ENCODE measurements at places on chromosomes 1 and 21.

- peak; percentile 26 for DNase-seq
Measured at GRCh38 chr21:42160765-42161164, 58.2 kb upstream of the ABCG1 start.

- no peak for DNase-seq
Measured at GRCh38 chr1:33408093-33408436, 22.8 kb downstream of the PHC2 start.

DNA sequence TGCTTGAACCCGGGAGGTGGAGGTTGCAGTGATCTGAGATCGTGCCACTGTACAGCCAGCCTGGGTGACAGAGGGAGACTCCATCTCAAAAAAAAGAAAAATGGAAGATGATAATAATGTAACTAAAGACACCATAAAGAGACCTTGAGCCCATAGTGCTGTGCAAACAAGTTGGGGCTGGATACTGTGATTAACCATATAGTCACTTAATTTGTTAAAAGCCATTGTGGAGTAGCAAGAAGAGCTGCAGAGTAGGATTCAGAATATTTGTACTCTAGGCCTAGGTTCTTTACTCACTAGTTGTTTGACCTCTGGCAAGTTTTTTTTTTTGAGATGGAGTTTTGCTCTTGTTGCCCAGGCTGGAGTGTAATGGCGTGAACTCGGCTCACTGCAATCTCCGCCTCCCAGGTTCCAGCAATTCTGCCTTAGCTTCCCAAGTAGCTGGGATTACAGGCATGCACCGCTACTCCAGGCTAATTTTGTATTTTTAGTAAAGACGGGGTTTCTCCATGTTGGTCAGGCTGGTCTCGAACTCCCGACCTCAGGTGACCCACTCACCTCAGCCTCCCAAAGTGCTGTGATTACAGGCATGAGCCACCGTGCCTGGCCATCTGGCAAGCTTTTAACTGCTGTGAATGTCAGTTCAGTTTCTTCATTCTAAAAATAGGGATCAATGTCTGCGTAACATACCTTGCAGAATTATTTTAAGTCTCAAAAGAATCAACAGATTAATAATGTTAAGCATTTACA lies 12.8 kb downstream of the CAP1 start:
- no peak for DNase-seq

DNA sequence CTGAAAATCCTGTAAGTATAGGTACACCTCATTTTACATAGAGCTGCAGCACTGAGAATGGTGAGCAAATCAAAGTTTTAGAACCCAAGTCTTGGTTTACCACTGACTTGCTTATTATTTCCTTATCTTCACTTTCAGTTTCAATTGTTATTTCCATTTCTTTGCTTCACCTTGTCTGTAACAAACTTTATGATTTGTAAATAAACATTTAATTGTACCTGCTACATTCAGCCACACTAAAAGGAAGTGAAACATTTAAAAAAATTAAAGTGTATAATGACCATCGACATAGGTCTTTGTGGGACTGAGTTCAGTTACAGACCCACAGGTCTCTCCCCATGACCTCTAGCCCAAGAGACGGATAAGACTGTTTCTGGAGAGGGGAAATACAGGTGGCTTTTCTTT lies 34.4 kb downstream of the LGR6 start:
- DNase-seq, result no peak

DNA sequence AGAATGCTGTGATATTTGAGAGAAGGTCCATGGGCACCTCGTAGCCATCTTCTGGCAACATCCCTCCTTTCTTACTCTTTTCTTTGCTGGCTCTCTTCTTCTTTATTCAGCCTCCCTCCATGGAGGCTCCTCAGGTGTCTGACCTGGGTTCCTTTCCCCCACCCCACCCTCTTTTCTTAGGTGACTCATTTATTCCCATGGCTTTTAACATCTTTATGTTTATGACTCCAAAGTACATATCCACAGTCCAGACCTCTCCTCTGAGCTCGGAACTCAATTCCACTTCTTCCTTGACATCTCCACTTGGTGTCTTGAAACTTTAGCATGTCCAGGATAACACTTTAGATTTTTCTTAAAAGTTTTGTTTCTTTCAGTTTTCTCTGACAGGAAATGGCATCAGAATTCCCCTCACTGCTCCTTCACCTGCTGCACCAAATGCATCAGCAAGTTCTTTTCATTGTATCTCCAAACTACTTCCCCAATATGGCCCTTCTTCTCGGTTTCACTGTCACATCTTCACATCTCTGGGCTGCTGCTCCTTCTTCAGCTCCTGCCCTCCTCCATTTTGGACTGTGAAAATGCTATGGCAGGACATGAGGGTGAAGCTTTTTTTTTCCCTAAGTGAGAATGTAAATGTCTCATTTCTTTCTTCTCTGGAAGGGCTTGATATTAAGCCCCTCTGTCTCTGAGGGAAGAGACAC lies 95.9 kb downstream of the GIPC2 start:
- DNase-seq, result no peak

DNA sequence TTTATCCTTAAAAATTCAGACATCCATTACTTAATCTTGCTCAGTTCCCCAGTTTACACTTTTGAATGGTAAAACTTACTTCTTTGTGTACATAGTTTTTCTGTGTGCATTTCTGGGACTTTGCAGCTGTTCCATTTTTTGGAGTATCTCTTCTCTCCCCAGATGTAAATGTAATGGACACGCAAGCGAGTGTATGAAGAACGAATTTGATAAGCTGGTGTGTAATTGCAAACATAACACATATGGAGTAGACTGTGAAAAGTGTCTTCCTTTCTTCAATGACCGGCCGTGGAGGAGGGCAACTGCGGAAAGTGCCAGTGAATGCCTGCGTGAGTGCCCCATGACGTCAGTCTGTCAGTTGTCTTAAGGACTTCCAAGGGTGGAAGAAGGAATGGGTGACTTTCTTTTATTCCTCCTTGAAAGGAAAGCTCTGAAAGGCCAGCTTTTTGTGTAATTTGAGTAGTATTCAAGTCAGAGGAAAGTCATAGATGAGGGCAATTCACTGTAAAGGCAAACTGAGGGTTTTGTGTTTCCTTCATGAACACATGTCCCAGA lies 75.7 kb upstream of the LAMC2 start:
- DNase-seq, result no peak

GRCh38 chr1:106897976-106898375 lies 158.5 kb upstream of the PRMT6 start:
- DNase-seq, result no peak

GRCh38 chr1:30525971-30526651 lies 197.3 kb downstream of the MATN1 start:
- DNase-seq, result no peak

DNA sequence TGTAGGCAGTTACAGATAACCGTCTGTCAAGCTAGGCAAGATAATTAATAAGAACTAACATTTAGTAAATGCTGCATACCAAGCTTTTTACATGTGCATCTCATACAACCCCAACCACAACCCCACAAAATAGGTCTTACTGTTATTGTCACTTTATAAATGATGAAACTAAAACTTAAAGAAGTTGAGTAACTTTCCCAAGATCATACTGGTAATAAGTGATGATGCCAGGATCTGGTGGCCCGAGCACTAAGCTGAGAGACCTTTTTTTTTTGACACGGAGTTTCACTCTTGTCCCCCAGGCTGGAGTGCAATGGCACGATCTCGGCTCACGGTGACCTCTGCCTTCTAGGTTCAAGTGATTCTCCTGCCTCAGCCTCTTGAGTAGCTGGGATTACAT lies 1.8 kb downstream of the NCSTN start:
- DNase-seq, result peak; percentile 3

- no peak for DNase-seq
Measured at GRCh38 chr1:54970901-54971300, 9.5 kb upstream of the TMEM61 start.

- no peak for DNase-seq
Measured at GRCh38 chr1:85146972-85147359, 53.9 kb downstream of the SYDE2 start.

DNA sequence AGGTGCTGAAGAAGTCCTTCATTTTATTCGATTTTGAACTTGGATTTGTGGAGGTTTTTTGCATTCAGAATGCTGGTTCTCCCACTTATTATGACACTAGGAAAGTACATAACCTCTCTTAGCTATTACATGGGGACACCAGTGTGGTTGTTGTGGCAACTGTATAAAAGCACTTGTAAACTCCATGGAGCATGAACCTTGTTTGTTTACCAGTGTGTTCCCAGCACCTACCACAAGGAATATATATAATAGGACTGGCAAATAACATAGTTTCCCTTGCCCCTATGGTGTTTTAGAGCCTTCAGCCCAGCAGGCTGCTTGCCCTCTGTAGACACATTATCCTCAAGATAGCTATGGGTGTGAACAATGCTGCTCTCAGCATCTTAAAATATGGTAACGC lies 43.1 kb downstream of the RASSF5 start:
- DNase-seq, result no peak

DNA sequence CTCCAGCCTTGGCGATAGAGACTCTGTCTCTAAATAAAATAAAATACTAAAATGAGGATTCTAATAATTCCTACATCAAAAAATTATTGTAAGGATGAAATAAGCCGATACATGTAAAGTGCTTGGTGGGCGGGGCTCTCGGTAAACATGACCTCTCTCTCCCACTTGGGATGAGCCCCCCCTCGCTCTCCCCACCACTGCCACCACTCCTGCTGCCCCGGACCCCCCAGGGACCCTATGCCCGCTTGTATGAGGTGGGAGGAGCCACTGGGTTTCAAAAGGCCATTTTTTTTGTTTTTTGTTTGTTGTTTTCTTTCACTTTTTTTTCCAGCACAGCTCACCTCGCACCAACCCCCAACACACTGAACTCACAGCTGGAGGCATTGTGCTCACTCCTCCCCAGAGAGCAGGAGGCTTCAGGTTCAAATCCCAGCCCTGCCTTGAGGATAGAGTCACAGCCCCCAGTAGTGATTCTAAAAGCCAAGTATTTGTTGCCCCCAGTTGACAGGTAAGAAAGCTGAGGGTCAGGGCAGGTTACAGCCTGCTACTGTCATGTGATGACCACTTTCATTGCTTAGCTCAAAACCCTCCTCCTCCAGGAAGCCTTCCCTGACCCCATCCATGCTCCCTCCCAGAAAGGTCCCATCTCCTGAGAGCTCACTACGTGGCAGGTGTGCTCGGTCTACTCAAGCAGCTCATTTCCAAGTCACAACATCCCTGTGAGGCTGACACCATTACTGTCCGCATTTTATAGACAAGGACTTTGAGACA lies 4.2 kb downstream of the SDC3 start:
- DNase-seq, result no peak

DNA sequence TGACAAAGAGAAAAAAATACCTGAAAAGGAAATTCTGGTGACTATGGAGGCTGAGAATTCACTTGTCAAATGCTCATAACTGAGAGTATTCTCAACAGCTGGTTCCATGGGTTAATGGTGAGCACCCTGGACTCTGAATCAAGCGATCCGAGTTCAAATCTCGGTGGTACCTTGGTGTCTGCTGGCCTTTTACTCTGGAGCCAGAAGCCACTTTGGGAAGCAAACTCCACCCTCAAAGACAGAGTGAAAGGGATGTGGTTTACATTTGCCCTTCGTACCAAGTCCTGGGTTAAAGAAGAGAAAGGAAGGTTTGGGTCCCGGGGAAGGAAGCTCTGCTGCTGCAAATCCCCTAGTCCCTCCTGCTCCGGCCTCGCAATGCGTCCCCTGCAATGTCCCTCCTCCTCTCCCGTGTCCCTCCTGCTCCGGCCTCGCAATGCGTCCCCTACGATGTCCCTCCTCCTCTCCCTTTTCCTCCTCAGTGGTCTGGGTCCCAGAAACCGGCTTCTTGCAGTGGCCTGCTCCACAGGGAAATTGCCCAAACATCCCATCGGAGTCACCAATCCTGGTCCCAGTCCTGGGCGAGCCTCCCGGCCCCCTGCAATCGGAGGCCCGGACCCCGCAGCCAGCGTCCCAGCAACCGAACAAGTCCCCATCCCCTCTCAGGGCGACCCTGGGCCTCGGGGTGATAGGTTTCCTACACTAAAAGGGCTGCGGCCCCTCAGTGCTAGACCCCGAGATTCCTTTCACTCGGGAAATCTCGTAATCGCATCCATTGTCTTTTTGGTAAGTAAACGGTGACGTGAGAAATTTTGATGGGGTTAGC lies 129.4 kb downstream of the PPIAL4G start:
- DNase-seq, result no peak

- DNase-seq, result no peak
Measured at GRCh38 chr1:100671601-100672000, 47.9 kb upstream of the VCAM1 start.

- no peak for DNase-seq
Measured at GRCh38 chr1:172567720-172568119, 34.8 kb downstream of the SUCO start.

DNA sequence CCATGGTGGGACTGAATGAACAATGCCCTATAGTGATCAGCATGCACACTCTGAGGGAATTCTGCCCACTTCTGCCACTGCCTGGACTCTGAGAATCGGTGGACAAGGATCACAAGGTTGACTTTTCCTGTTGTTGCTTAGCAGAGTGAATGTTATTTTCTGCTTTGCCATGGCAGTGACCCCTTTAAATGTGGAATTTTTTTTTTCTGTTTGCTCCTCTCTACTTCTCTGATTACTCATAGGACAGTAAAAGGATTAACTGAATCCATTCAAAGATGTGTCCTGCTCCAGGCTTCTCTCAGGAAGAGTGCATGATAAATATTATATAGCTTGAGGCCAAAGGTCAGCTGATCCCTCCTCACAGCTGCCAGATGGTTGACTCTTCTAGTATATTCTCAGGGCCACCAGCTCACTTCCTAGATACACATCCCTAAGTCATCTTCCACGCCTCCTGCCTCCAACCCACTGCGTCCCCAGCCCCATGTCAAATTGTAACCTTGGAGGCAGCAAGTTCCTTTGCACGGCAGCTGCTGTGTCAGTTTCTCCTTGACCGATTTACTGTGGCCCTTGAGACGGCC lies 74.0 kb upstream of the RALGPS2 start:
- DNase-seq, result no peak

GRCh38 chr1:158150523-158150922 lies 30.2 kb upstream of the CD1D start:
- DNase-seq, result no peak

DNA sequence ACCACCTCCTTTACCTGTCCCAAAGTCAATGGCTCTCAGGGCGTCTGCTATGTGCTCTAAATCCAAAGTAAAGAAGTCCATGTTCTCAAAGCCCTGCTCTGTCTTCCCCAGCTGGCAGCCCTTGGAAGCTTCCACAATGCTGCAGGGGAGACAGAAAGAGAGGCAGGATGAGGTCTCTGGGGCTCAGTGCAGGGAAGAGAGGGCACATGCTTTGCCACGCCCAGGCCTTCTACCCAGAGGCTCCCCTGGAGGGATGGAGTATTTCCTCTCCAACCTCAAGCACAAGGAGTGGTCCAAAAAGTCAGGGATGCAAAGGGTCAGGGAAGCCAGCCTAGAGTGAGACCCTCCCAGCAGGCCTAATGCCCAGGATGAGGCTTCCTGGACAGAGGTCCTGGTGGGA lies 10.2 kb downstream of the TRIM63 start:
- no peak for DNase-seq

DNA sequence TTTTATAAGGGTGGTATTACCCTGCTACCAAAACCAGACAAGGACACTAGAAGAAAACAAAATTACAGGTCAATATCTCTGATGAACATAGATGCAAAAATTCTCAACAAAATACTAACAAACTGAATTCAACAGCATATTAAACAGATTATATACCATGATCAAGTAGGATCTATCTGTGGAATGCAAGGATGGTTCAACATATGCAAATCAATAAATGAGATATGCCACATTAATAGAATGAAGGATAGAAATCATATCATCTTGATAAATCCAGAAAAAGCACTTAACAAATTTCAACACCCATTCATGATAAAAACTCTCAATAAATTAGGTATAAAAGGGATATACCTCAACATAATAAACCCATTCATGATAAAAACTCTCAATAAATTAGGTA lies 24.3 kb upstream of the MYBPHL start:
- DNase-seq, result no peak

All from activated CD8-positive, alpha-beta memory T cell treated with anti-CD3 and anti-CD28 coated beads, Interleukin-2, amount 10 ng/mL, durations not matched to agents 7 days and 5 days (primary cell).